ENCODE measurements at places on chromosomes 3 and 15. TPM values are rescaled to one million over a fixed set of nuclear protein-coding genes. Genes with fewer than 3 reads are reported as not detected.

DNA sequence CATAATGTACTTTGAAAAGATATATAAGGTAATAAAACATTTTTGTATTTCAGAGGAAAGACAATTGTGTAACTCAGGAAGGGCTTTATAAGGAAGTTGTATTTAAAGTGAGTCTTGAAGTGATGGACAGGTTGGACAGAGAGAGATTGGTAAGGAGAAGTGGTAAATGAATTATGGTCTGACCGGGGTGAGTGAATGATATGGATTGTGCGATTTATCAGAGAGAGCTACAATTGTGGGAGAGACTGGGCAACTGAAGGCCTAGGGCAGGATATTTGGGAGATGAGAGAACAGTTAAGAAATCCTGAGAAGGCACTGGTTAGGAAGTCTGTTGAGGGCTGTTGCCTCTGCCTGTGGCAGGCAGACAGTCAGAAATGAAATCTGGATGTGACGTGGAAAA, 14.8 kb downstream of the IL1RAP start:
- DNase-seq: no peak

DNA sequence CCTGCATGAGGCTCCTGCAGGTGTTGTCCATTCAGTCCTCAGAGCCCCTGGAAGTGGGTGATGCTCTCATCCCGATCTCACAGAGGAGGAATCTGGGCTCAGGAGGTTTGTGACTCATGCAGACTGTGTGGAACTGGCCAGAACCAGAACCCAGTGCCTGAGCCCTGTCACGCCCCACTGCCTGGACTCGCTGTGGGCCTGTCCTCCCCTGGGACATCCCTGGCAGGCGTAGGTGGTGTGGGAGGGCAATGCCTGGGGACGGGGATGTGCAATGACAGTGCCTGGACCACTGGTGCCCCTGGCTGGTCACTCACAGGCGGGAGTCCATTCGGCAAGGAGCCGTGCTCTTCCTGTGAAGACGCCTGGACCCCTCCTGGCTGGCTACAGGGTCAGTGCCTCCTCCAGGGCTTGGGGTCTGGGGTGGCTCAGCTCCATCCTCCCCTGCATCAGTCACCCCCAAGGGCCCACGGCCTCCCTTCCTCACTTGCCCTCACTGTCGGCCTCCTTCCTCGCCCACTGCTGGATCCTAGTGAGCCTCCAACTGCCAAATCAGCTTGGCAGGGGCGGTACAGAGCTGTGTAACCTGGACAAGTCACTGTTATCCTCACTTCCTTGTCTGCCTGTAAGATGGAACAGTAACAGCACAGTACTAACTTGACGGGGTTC, 14.9 kb downstream of the PSTPIP1 start:
- DNase-seq: no peak

KNG1 gene
- total RNA-seq: 0.62 TPM

LRRC2 gene
- total RNA-seq: 110 TPM

CLEC3B gene
- total RNA-seq: 70.8 TPM

MAP6D1 gene
- total RNA-seq: 2.2 TPM
